ENCODE measurements at places on chromosomes 7 and 10.

- no peaks in the 10 kb centered on the region for H3K4me1 ChIP-seq
- no peaks in the 10 kb centered on the region for H3K36me3 ChIP-seq
- no peak overlapping the region for H3K27ac ChIP-seq
- DNase-seq, result no peak
- H3K4me3 ChIP-seq, result no peak overlapping the region
Measured at GRCh38 chr7:45924283-45924682, 3.2 kb upstream of the IGFBP3 start.

DNA sequence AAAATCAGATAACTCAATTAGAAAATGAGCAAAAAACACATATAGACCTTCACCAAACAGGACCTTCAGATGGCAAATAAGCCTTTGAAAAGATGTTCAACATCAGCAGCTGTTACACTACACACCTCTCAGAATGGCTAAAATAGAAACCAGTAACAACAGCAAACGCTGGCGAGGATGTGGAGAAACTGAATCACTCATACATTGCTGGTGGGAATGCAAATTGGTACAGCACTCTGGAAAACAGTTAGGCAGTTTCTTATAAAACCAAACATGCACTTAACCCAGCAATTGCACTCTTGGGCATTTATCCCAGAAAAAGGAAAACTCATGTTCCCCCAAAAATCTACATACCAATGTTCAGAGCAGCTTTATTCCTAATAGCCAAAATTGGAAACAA, 37.7 kb upstream of the SMARCD3 start:
- no peaks in the 10 kb centered on the region for H3K36me3 ChIP-seq
- no peak for DNase-seq
- H3K4me3 ChIP-seq, result no peak overlapping the region
- H3K27me3 ChIP-seq, result peaks cover 2% of the 10 kb centered on the region
- no peak overlapping the region for H3K27ac ChIP-seq

DNA sequence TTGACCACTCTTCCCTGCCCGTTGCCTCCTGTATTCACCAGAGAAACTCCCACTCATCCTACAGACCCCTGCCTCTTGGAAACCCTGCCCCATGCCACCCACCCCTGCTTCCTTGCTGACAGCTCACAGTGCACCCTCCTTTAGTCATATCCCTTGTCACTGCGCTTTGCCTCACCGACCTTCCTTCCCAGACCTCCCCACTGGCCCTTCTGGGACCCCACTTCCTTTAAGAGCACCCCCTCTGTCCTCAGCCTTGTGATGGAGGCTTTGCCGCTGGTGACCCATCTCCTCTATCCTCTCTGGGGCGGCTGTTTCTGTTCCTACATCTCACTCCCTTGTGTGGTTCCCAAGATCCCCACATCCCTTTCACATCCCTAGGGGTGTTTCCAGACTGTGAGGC, 92.8 kb upstream of the ZMIZ1 start:
- H3K27me3 ChIP-seq, result no peaks in the 10 kb centered on the region
- no peak for DNase-seq
- no peaks in the 10 kb centered on the region for H3K4me1 ChIP-seq

DNA sequence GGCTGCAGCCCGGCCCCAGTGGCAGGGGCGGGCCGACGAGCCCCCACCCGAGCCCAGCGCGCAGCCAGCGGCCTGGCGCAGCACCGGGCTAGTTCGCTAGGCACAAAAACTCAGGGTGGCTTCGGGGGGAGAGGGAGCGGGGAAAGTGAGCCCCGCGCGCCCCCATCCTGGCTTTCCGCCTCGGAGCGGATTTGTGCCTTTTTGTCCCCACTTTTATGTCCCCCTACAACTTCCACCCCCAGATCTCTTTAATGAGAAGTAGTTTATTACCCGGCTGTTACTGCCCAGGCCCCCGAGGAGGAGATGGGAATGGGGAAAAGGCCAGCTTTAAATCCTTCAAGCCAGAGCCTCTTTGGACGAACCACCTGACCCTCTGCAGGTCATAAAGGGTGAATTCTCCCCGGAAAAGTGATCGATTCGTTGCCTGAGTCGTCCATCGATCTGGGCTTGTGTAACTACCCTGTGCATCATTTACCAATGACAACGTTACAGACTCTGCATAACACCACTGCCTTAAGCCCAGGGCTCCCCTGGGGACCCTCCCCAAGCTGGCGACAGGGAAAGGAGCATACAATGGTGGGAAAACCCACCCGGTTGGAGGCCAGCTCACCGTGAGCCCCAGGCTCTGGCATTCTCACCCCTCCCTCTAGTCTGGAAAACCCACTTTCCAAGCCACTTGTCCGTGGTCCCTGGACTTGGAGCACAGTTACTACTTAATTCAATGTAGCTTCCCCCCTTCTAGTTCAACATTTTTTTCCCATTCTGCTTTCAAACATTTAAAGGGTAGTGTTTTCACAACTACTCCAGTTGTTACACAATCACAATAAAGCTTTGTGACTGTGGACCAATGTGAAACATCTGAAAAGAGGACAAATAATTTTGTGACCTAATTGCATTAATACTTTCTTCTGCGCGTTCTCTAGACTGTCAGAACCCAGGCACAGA, 748 bp upstream of the SH3PXD2A start:
- H3K27me3 ChIP-seq, result no peaks in the 10 kb centered on the region
- no peaks in the 10 kb centered on the region for H3K36me3 ChIP-seq
- DNase-seq, result peak; percentile 60
- H3K4me1 ChIP-seq, result peaks cover 41% of the 10 kb centered on the region
- peak overlapping the region; percentile 73 for H3K4me3 ChIP-seq

DNA sequence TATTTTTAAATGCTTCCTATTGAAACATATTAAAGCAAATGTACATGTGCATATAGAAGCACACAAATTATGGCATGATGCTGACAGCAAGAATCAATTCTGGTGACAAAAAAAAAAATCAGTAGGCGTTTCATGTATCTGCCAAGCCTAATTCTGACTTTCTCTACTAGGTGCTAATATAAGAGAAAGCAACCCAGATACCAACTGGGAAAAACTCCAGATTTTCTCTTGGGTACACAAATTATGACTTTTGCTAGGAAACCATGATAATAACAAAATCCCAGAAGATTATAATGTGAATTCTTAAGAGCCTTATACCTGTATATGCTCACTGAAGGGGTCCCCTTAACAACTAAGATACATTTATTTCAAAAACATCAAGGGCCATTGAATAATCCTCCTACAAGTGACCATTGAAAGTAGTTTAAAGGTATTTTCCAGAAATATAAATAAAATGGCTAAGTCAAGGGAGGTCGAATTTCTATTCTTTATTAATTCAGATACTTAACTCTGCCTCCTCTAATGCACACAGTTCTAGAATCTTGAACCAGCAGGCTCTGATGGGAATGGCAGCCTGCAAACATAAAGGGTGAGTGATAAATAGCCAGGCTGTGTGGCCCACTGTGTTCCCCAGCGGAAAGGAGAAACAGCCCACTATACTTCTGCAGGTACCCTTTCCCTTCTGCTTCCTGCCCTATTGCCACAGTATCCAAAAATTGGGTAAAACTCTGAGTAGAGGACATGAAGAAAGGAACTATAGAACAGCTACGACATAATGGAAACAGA, 84.5 kb downstream of the DGKB start:
- H3K36me3 ChIP-seq, result no peaks in the 10 kb centered on the region
- H3K4me1 ChIP-seq, result no peaks in the 10 kb centered on the region
- no peaks in the 10 kb centered on the region for H3K27me3 ChIP-seq
- no peak overlapping the region for H3K27ac ChIP-seq

- DNase-seq, result no peak
- no peak overlapping the region for H3K27ac ChIP-seq
- H3K4me3 ChIP-seq, result no peak overlapping the region
- no peaks in the 10 kb centered on the region for H3K4me1 ChIP-seq
- H3K27me3 ChIP-seq, result no peaks in the 10 kb centered on the region
- H3K36me3 ChIP-seq, result no peaks in the 10 kb centered on the region
Measured at GRCh38 chr7:121957626-121958025, 84.7 kb downstream of the PTPRZ1 start.

- no peaks in the 10 kb centered on the region for H3K36me3 ChIP-seq
- H3K27me3 ChIP-seq, result no peaks in the 10 kb centered on the region
- H3K4me1 ChIP-seq, result no peaks in the 10 kb centered on the region
Measured at GRCh38 chr10:22597138-22597537, 117.2 kb downstream of the PIP4K2A start.

GRCh38 chr10:8481718-8482504, 427.4 kb downstream of the GATA3 start:
- no peaks in the 10 kb centered on the region for H3K4me1 ChIP-seq
- no peak overlapping the region for H3K27ac ChIP-seq
- DNase-seq, result no peak
- no peaks in the 10 kb centered on the region for H3K36me3 ChIP-seq
- no peak overlapping the region for H3K4me3 ChIP-seq
- peaks cover 9% of the 10 kb centered on the region for H3K27me3 ChIP-seq

- H3K27ac ChIP-seq, result no peak overlapping the region
- no peaks in the 10 kb centered on the region for H3K27me3 ChIP-seq
- H3K4me3 ChIP-seq, result no peak overlapping the region
- H3K4me1 ChIP-seq, result no peaks in the 10 kb centered on the region
Measured at GRCh38 chr7:68604541-68604940, 993.7 kb upstream of the AUTS2 start.

DNA sequence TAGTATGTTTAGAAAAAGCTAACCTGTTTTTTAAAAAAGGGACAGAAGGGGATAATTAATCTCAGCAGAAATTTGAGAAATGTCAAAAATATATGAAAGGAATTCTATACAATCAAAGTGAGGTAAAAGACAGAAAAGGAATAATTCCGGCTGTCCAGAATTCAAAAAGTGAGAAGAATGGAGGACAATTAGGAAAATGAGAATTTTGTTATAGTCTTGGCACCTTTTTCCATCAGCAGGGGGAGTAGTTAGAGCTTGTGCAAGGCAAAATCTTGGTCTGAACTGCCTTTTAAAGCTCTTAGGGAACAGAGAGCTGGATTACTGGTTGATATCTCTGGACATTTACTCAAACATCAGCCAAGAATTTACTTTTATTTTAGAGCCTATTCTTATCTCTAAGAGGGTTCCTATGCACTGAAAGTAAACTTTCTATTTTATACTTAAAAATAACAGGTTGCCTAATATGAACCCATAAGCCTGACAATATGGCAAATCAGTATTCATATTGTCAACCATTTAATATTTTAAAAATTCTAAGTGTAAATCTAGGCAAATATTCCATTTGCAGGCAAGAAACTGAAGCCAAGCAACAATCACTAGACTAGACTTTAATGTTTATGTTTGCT, 185.6 kb downstream of the ANK3 start:
- H3K27me3 ChIP-seq, result no peaks in the 10 kb centered on the region
- no peak overlapping the region for H3K4me3 ChIP-seq
- H3K27ac ChIP-seq, result no peak overlapping the region
- no peak for DNase-seq
- no peaks in the 10 kb centered on the region for H3K36me3 ChIP-seq
- peaks cover 5% of the 10 kb centered on the region for H3K4me1 ChIP-seq

DNA sequence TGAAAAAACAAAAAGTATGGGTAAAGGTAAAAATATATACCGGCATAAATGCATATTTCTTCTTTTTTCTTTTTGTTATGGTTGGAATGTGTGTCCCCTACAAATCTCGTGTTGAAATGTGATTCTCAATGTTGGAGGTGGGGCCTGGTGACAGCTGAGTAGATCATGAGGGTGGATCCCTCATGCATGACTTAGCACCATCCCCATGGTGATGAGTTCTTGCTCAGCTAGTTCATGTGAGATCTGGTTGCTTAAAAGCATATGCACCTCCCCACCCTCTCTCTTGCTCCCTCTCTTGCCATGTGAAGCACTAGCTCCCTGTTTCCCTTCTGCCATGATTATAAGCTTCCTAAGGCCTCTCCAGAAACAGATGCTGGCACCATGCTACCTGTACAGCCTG, 93.3 kb downstream of the HYCC1 start:
- no peaks in the 10 kb centered on the region for H3K27me3 ChIP-seq
- H3K36me3 ChIP-seq, result no peaks in the 10 kb centered on the region
- H3K27ac ChIP-seq, result no peak overlapping the region
- DNase-seq, result no peak
- no peaks in the 10 kb centered on the region for H3K4me1 ChIP-seq

GRCh38 chr7:68381731-68382130, 1216.5 kb upstream of the AUTS2 start:
- H3K4me3 ChIP-seq, result no peak overlapping the region
- no peaks in the 10 kb centered on the region for H3K27me3 ChIP-seq

DNA sequence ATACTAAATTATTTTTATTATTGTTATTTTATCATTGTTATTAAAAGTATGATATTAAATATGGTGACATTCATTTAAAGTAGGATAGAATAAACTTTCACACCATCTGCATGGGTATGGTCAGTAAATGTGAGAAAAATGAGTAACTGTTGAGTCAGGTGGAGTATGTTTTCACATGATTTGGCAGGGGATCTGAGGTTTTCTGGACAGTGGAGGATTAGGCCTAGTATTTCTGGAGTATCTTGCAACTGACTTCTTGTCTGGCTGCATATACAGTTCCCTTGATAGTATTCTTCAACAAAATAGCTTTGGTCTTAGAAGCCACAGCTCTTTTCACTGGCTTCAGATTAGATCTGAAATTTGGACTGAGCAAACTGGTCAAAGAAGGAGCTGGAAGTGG, 54.5 kb downstream of the GBF1 start:
- H3K4me3 ChIP-seq, result no peak overlapping the region
- H3K27me3 ChIP-seq, result no peaks in the 10 kb centered on the region
- no peaks in the 10 kb centered on the region for H3K4me1 ChIP-seq

DNA sequence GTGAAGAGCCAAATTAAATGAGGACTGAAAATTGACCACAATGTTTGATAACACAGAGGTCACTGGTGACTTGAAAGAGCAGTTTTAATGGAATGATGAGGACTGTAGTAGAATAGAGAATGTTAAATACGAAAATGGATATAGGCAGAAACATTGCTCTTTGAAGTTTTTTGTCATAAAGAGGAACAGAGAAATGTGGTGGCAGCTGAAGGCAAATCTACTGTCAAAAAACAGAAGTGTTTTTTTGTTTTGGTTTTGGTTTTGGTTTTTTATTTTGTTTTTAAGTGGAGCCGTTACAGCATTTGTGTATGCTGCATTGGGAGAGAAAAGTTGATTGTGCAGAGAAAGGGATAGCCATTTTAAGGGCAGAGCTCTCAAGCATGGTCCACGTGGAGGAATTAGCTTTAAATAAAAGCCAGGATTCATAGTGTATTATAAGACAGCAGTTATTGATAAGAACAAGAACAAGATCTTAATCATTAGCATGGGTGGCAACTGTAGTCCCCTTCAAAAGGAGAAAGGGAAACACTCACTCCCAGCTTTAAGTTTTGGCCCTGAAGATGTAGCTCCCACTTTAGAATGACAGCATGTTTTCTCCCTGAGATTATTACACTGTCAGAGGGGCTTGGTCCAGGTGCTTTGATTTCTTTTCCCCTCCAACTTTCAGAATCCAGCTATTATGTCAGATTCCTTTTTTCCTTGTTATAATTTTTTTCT, 156.7 kb upstream of the BET1 start:
- H3K27ac ChIP-seq, result no peak overlapping the region
- no peaks in the 10 kb centered on the region for H3K27me3 ChIP-seq
- DNase-seq, result no peak
- H3K4me1 ChIP-seq, result no peaks in the 10 kb centered on the region
- H3K36me3 ChIP-seq, result no peaks in the 10 kb centered on the region

- H3K4me3 ChIP-seq, result no peak overlapping the region
- no peak for DNase-seq
- H3K27ac ChIP-seq, result no peak overlapping the region
- no peaks in the 10 kb centered on the region for H3K27me3 ChIP-seq
Measured at GRCh38 chr7:120735791-120736190, 122.2 kb downstream of the TSPAN12 start.

Measured in sigmoid colon (tissue), 7 donors.